ENCODE measurements at places on chromosomes 7 and 10.

GRCh38 chr7:104967595-104967994 lies 46.4 kb upstream of the KMT2E start:
- no peak for DNase-seq

GRCh38 chr10:131034451-131034850 lies 277.1 kb downstream of the TCERG1L start:
- DNase-seq = no peak

GRCh38 chr10:78813998-78814399 lies 254.8 kb upstream of the ZMIZ1 start:
- no peak for DNase-seq

DNA sequence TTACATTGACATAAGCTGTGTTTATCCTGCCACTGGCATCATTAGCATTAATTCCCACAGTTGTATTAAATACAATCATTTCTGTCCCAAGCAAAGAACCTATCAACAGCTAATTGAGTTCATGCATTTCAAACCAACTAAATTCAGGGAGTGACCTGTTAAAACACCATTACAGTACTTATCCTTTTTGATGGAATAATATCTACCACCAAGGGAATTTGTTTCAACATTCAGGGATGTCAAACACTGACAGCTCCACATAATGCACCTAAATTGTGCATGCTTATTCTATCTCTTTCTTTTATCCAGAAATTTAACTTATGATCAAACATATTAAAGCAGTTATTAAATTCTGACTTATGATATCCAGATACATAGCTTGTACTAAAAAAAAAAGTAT lies 136.8 kb downstream of the NSUN6 start:
- DNase-seq = no peak

GRCh38 chr10:100728928-100729861 lies 16.2 kb upstream of the PAX2 start:
- no peak for DNase-seq

DNA sequence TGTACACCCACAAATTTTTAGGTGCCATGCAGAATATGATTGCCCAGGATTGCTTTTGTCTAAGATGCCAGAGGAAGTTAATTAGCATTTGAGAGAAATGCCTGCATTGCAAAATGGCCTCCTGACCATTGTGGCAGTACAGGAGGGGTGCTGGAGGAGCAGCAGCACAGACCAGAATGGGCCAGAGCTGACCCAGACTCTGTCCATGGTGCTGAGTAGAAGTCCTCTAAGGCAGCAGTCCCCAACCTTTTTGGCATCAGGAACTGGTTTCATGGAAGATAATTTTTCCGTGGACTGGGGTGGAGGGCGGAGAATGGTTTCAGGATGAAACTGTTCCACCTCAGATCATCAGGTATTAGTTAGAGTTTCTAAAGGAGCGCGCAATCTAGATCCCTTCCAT lies 217.8 kb upstream of the AGK start:
- DNase-seq = no peak

DNA sequence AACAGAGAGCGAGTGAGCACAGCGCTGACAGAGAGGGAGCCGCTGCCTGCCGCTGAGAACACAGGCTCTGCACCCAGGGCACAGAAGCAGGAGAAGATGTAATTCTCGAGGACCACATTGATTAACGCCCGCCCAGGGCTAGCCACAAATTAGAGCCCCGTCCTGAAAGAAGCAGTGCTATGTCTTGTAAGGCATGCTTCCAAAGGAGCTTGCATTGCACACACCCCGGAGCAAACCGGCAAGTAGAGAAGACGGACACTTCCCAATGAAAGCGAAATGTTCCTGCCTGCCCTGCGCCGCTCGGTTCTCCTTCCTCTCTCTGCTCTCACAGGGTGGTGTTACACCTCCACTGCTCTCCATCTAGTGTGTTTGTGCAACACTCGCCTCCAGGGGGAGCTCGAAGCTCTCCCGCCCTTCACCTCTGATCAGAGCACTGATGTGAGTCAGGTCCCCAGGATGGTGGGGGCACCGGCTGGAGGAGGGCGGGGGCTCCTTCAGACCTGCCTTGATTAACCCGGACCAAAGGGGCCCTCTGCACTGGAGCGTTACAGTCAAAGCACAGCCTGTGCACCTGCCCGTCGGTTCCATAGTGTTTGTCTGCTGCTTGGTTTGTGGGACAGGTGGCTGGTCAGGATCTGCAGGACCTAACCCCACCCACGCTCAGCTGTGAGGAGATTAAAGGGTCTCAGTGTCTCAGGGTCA lies 316.5 kb downstream of the ADARB2 start:
- peak; percentile 12 for DNase-seq

DNA sequence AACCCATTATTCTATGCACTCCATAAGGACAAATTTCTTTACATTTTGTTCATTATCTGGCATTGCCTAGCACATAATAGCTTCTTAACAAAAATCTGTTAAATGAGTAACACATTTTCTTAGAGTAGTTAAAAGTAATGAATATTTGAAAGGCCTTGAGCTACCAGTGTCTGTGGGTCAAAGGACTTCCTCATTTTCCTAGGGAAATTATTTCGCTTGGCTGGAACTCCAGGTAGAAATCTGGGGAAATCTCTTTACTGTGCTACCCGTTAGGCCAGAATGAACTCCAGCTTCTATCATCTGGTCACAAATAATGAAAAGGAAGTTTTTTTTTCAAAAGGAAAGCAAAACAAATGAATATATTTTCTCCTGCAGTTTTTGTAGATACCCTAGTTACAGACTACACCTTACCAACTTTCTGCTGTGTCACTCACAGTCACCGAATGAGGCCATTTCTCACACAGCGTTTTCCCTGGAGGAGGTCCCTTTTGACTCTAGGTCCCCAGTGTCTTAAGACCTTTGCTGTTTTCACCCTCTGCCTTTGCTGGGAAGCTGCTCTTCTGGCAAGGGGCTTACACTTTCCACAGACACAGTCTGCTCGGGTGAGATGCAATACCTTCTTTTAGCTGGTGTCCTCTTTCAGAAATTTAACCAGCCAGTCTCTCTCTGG lies 1.6 kb downstream of the SAMD9L start:
- no peak for DNase-seq

DNA sequence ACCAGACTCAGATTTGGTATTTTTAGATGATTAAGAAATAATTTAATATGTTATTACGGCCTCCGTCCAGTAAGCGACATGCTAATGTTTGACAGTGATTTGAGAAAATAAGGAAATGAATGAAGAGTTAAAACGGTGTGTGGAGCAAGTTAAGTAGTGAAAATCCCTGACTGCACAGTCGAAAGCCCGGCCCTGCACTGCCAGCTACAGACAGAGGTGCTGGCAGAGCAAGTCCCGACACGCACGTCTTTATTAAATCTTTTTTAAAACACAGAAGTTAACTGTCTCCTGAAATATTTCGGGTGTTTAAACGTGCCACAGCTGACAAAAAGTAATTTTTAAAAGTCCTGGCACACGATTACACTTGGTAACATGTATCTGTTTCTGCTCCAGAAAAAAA lies 293.4 kb upstream of the RNF32 start:
- DNase-seq = no peak

DNA sequence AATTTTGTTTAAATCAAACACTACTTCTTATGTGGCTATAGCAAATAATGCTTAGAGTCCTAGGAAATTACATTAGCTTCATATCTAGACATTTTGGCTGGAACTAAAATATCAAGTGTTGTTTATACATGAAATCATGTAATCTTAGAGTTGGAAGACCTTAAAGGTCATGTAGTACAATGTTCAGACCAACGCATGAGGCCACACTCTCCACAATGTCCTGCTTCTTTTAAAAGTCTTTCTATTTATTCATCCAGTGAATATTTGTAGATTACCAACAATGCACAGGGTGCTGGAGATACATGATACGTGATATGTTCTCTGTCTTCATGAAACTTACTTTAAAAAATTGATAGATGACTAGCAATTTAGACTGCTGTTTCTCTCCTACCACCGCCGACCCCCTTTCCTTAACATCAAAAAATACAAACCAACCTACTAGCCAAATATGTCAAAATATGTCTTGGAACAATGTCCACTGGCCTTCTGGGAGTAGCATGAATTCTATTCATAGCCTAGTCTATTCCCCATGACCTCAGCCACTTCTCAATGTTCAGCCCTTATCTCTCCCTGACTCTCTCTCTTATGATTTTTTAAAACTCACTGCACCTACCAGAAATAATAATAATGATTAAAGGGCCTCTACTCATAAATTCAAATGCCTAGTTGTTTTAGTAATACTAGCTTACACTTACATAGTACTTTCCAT lies 59.5 kb upstream of the CAV2 start:
- DNase-seq = no peak

DNA sequence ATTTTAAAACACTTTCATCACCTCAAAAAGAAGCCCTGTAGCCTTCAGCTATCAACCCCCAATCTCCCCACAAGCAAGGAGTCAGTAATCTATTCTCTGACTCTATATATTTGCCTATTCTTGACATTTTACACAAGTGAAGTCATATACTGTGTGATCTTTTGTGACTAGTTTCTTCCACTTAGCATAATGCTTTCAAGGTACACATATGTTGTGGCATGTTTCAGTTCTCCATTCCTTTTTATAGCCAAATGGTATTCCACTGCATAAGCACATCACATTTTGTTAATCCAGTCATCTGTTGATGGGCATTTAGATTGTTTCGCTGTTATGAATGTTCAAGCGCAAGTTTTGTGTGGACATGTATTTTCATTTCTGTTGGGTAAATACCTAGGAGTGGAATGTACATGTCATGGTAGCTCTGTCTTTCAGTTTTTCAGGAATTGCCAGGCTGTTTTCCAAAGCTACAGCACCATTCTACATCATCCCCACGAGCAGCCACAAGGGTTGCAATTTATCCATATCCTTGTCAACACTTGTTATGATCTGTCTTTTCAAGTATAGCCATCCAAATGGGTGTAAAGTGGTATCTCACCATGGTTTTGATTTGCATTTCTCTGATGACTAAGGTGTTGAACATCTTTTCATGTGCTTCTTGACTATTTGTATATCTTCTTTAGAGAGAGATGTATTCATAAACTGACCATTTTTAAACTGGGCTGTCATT lies 405.6 kb downstream of the KCNMA1 start:
- DNase-seq = no peak

GRCh38 chr10:110803830-110804338 lies 67.8 kb upstream of the PDCD4 start:
- no peak for DNase-seq

DNA sequence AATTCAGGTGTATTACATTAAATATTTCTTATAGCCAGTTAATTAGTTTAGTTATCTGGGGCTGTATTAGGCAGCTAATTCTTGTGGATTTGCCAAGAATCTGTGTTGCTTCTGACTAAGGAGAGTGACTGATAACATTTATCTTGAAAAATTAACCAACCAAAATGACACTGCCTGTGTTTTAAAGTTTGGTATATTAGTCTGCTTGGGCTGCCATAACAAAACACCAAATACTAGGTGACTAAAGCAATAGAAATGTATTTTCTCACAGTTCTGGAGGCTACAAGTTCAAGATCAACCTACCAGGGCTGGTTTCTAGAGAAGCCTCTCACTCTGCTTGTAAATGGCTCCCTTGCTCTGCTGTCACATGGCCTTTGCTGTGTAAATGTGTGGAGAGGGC lies 12.9 kb downstream of the EXOC4 start:
- DNase-seq = no peak

DNA sequence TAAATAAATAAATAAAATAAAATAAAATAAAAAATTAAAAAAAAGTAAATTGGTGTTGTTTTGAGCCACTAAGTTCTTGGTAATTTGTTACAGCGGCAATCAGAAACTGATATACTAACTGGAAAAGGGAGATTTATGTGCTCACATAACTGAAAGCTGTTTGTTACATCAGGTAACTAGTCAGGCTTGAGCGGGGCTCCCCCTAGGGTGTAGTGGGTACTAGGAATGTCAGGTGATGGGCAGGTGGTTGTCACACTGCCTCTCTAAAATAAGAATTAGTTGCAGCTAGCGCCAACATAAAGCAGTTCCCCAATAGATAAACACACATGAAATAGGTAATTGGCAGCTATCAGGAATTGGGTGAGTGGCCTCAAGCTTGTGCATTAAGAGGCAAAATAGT lies 1336.9 kb downstream of the XPNPEP1 start:
- DNase-seq = no peak

- no peak for DNase-seq
These were observed 39.8 kb upstream of the ZNF37A start for GRCh38 chr10:38054361-38054797.

- no peak for DNase-seq
These were observed 168.0 kb upstream of the PRKCQ start for GRCh38 chr10:6748029-6748428.

GRCh38 chr10:117134056-117134305 lies 4.1 kb downstream of the VAX1 start:
- no peak for DNase-seq

DNA sequence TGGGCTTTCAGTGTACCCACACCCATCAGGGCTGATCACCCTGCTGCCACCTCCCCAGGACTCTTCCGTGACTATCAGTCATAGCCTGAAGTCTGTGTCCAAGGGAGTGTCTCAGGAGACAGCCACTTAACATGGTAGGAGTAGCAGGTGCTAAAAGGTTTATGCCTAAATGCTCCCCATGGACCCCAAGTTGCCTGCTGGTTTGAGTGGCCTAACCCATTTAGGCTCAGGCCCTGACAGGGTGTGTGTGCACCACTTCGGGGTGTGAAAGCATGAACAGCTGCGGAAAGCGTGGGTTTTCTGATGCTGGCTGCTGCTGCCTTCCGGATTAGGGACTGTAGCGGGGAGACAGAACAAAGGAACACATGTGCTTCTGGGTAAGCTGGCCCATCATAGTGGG lies 93.2 kb upstream of the SAMD8 start:
- no peak for DNase-seq

DNA sequence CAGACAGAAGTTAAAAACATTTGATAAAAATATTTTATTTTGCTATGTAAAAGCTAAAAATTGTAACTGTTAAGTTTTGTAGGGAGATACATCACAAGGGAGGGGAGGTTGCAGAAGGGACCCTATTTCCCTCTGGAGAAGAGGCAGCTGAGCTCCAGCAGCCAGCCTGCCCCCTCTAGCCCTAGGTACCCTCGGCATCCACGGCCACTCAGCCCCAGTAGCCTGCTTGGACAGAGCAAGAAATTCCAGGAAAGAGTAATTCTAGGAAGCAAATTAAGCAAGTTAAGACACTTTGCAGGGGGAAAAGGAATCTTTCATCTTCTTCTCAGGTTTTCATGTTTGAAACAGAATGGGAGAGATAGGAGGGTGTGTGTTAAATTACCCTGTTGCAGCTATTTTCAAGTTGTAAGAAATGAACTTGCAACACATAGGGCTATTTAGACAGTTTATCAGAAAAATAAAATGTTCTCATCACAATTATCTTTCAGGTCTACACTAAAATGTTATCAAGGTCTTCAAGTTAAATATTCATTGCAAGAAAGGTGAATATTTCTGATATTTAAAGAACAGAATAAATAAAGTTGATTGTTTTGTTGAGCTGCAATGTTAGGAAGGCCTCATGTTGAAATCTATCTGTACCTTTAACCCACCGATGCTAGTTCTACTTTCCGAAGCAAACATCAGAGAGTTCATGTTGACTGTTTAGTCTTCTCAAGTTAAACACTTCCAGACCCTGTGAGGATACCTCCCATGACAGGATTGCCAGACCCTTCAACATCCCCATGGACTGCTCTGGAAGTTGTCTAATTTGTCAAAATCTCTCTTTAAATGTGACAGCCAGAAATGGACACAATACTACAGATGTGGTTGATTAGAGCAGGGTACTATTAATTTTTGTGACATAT lies 5.5 kb downstream of the SGCE start:
- DNase-seq = no peak

GRCh38 chr7:137772748-137773147 lies 74.0 kb downstream of the DGKI start:
- DNase-seq = no peak

Data from T follicular helper cell (primary cell).